GM19239 (cell line): ENCODE measurements at places on chromosomes 12 and 14.
A peak's percentile ranks its signal among the peaks of the same experiment; 100 is the strongest.

- no peak for DNase-seq
Observed at GRCh38 chr14:21309238-21309636, 29.4 kb downstream of the RPGRIP1 start.

- DNase-seq: no peak
Observed at GRCh38 chr12:106511365-106511764, 71.4 kb upstream of the RFX4 start.

DNA sequence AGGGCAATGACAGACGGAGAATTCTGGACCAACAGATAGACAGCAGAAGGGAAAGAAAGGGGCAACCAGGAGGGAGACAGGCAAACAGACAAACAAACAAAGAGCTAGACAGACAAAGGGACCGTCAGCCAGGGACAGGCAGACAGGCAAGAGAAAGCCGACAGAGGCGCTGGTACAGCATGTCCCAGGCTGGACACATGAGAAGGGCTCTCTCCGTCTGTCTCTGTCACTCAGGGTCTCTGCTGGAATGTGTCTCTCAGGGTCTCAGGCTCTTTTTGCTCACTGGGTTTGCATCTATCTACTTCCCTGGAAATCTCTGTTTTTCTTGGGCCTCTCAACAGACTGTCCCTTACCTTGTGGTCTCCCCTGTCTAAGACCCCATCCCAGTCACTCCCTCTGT is 8.2 kb upstream of the SMUG1 start:
- DNase-seq: no peak

DNA sequence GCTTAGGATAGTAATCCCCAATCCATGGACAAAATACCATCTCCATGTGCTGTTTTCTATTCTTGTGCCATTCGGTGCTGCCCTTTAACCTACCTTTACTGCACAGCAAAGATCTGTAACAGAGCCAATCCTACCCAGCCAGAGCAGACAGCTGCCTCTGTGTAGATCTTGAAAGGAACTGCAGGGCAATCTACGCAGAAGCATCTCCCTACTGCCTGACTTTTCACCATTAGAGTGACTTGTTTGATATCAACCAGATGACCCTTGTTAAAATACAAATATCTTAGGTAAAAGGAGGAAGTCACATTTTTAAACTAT is 33.9 kb upstream of the PPM1A start:
- no peak for DNase-seq

GRCh38 chr14:63371033-63371432 is 52.3 kb upstream of the GPHB5 start:
- DNase-seq: no peak

- no peak for DNase-seq
Observed at GRCh38 chr14:93012951-93013719, 90.2 kb downstream of the CHGA start.

GRCh38 chr12:127169321-127170181 is 1097.4 kb upstream of the TMEM132C start:
- no peak for DNase-seq

DNA sequence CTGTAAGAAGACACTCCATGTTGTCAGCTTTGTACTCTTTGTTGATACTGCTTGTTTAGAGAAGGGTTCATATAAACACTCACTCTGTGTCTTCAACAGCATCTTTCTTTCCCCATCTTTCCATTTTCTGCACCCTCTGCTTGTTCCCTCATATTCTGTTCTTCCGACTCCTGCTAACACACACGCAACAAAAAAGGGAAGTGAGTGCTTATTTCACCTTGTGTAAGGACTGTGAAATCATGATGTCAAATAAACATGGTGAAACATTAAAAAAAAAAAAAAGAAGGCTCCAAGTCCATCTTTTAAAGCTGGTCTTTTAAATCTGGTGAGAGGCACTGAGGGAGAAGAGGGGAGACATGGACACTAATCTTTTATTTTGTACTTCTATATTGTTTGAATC is 145.4 kb downstream of the RPAP3 start:
- DNase-seq: no peak

DNA sequence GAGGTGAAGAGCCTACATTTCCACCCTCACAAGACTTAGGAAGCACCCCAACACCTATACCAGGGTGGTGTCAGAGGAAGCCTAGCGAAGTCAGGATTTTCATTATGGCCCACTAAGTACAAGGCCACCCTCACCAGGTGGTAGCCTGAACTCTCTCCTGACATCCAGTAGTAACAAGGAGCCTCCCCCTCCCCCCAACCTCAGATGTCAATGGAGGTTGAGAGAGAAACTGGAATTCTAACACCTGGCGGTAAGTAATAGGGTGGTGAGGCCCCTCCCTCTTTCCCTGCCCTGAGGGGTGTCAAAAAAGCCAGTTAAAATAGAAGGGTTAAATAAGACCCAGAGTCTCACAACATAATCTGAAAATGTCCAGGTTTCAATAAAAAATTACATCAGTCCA is 37.6 kb downstream of the SINHCAF start:
- no peak for DNase-seq

DNA sequence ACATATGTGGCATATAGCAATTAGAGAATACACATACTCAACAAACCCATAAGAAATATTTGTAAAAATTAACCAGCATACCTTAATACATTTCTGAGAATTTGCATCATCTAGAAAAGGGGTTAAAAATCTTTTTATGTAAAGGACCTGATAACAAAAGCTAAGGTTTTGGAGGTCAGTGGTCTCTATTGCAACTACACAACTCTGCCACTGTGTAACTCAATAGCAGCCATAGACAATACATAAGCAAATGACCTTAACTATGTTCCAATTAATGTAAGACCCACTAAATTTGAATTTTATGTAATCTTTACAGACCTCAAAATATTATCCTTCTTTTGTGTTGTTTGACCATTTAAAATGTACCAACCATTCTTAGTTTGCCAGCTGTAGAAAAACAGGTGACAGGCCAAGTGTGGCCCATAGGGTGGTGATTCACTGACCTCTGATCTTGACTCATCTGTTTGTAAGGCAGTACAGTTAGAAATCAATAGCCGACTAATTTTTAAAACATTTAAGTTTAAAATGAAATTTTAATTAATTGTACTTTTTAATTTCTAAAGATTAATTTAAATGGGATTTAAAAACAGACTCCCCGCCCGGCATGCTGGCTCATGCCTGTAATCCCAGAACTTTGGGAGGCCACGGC is 7.4 kb upstream of the EPS8 start:
- DNase-seq: no peak

DNA sequence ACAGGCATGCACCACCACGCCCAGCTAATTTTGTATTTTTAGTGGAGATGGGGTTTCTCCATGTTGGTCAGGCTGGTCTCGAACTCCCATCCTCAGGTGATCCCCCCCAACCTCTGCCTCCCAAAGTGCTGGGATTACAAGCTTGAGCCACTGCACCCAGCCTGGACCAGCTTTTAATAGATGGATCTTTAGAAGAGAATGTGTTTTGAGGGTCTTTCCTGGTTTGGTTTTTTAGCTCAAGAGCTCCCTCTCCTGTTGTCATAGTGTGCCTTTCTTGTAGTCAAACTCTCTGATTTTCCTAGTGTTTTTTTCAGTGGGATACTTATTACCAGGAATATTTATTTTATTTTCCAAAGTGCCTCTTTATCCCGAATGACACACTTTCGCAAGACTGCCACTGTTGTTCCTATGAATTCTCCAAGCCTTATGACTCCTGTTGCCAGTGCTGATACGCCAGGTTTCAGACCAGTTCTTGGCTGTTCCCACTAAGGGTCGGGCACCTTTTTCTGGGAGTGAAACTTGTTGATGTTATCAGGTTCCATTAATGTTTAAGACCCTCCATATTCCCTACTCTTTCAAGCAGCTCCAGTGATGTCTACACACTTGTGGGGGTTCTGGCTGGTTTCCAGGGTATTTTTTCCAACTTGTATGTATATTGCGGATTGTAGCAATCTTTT is 31.5 kb upstream of the LIMA1 start:
- DNase-seq: peak; percentile 16

DNA sequence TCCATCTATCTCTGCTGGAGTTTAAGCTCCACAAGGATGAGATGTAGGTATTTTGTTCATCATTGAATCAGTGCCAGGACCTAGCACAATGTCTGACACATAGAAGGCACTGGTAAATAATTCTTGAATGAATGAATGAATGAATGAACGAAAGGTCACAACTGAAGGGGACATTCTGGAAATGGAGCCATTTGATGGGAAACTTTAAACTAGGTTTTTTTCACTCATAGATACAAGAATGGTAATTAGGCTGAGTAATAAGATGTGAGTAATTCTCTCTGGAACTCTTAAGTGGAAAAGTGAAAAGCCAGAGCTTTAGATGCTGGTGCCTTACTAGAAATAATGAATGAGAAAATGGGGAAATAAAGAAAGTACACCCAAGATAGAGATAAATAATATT is 44.3 kb downstream of the SCN8A start:
- DNase-seq: no peak
